Amniotic stem cell (primary cell): ENCODE measurements at places on chromosomes 2 and 18.

DNA sequence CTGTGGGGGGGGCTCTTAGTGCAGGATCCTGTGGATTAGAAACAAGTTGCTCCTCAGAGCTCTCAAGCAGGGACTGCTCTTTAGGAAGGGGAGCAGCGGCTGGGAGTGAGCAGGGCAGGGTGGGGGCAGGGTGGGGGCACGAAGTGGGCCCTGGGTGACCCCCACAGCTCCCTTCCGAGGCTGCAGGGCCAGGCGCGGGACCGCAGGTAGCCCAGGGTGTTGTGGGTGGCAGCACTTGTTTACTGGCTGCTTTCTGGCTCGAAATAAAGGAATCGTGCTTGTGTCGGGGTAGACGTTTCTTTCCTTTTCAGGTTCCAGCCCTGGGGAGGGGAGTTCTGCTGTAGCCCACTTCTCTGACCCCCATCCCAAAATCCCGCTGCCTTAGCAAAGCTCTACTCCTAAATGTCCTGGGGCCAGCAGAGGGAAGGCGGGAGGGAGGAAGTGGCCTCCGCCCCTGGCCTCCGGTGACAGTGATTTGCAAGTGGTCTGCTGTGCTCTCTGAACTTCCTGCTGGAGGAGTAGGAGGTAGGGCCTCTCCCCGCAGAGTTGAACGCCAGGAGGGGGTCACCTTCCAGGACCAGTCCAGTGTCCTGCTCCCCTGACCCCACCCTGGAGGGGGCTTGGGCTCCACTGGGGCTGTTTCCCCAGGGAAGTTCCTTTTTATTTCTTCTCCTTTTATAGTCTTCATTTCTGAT lies 8.3 kb downstream of the NEU4 start:
- DNase-seq, result no peak

DNA sequence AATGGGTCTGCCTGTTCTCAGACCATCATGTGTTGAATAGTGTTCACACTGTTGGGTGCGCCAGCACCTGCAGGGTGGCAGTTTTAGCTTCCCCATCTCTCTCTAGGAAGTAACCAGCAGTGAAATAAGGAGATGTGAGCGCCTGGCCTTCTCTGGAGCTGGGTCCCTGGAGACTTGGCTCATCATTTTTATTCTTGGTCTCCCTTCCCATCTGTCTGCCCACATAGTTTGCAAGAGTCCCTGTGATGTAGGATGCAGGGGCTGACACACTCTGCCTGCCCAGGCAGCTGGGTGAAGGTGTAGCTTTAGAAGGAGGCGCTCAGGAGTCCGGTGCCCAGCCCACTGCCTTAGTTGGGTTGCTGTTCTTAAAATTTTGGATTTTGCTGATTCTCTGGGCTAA lies 172.2 kb downstream of the LDLRAD4 start:
- no peak for DNase-seq

- DNase-seq, result peak; percentile 26
Measured at GRCh38 chr2:45992021-45992740, 305.0 kb upstream of the EPAS1 start.

DNA sequence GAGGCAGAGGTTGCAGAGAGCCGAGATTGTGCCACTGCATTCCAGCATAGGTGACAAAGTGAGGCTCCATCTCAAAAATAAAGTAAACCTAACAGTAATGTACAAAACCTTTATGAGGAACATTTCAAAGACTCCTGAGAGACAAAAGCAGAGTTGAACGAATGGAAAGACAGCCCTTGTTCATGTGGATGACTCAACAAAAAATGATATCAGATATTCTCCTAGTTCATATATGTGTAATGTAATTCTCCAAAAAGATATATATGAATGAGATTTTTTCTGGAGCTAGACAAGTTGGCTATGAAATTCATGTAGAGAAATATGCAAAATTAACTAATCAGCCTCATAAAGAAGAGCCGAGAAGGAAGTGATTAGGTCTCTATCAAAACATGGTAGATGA lies 61.7 kb downstream of the KIAA1328 start:
- no peak for DNase-seq

- no peak for DNase-seq
Measured at GRCh38 chr2:200471324-200471848, 38.5 kb downstream of the KCTD18 start.

DNA sequence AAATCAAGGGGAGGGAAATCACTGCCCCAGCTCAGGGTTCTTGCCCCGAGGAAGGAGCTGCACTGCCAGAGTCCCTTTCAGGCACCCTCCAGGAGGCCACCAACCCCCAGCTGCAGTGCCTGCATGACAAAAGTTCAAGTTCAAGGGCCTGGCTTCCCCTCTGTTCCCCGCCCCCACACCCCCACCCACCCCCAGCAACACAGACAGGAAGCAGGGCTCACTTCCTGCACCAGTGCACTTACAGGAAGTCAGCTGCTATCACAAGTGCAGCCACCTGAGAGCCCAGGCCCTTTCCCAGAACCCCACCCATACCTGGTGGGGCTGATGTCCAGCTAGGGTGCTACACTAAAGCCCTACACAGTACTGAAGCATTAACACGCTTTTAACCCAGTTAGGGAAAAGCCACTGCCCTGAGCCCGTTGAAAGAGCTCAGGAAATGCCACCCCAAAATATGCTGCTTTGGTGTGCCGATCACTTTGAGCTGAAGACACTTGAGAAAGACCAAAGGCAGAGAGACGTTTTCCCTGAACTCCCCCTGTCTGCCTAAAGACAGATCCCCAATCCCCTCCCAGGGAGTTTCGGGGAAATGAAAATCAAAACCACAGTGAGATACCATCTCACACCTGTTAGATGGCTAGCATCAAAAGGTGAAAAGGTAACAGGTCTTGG lies 109.9 kb upstream of the CAB39 start:
- no peak for DNase-seq

GRCh38 chr2:173148520-173148919 lies 72.9 kb downstream of the MAP3K20 start:
- no peak for DNase-seq

- no peak for DNase-seq
Measured at GRCh38 chr2:237283131-237283928, 130.6 kb downstream of the COL6A3 start.
